ENCODE measurements at places on chromosomes 6 and 20.

- peak; percentile 40 for DNase-seq
Measured at GRCh38 chr20:20452254-20452676, 84.4 kb downstream of the INSM1 start.

GRCh38 chr6:50993941-50994720 lies 175.5 kb downstream of the TFAP2B start:
- DNase-seq = no peak

DNA sequence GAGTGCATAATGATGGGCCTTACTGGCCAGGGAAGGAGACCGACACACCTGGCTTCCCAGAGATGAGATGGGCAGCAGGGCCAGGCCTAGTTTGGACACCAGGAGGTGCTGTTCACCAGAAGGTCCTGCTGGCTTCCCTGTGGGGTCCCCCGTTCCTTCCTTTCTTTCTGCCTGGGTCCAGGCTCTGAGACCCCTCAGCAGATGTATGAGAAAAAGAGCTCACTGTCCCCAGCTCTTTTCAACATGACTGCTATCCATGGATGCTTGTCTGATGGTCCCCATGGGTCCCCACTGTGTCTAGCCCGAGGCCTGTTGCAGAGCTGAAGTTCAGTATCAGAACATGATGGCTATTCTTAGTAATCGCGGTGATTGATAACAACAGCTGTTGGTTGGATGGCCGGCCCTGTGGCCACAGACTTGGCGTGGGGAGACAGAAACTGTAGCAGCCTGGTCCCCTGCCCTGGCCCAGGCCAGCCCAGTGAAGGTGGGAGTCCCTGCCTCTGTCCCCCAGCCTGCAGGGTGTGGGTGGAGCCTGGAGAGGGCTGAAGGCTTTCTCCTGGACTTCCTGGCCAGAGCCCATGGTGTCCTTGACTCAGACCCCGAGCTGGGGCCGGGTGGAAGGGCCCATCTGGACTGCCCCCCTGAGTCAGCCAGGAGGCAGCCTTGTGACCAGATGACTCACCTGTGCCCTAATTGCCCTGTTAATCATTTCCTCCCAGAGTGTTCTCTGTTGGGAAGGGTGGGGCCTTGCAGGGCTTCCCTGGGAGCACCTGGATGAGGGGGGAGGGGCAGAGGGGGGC lies 9.9 kb upstream of the BAK1 start:
- DNase-seq = no peak

DNA sequence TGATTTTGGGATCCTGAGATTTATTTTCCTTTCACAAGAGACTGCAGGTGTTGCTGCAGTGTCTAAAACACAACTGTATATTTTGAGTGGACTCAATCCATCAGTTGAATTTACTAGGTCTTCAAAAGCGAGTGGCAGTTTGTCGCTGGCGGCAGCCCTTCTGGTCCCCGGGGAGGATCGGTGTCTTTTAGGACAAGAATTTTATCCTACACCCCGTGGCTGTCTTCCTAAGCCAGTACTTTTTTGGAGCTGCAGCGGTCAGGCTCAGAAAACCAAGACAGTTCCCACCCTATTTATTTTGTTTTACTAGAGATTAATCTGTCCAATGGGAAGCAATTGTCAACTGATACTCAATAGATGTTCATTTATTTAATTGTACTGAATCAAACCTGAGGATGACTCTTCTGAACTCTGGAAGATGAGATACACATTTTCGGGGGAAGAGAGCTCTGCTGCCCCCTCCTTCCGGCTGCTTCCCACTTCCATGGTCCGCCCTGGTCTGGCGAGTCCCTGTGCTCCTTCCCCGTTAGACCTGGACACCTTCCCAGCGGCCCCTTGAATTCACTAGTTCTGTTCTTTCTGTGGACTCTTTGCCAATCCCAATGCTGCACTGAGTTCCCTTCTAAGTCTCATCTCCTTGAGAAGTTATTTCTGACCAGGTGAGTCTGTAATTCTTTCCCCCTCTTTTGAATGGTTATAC lies 90.6 kb downstream of the ERMARD start:
- no peak for DNase-seq

- DNase-seq = no peak
Measured at GRCh38 chr6:165556116-165556843, 106.8 kb downstream of the PDE10A start.

DNA sequence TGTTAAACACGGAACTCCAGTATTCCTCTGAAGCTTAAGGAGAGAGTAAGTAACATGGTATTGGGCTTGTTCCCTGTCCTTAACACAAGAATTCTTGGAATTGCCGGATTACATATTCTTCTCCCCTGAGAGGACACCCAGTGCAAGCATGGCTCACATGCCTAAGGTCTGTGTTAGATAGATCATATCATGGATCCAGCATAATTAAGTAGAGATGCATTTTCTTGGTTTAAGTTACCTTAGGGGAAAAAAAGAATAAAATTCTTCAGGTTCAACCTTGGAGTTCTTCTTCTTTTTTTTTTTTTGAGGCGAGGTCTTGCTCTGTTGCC lies 53.9 kb downstream of the AKAP12 start:
- DNase-seq = no peak

- no peak for DNase-seq
Measured at GRCh38 chr20:41927655-41928054, 309.5 kb upstream of the CHD6 start.

GRCh38 chr6:35312076-35312800 lies 14.6 kb downstream of the DEF6 start:
- no peak for DNase-seq

DNA sequence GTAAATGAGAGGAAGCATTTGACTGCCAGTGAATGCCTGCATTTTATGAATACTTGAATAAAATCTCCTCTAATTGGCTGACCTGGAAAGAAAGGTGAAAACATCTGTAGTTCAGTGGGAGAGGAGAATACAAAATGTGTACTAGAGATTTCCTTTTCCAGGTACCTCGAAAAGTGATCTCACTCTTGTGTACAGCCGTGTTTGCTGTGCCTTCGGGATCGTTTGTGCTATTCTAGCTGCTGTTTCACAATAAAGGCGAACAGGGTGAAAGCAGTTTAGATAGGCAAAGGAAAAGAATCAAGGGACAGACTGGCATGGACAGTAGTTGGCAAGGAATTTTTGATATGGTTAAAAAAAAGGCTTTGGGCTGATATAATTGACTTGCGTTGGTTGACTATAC lies 112.3 kb downstream of the ARID1B start:
- no peak for DNase-seq

DNA sequence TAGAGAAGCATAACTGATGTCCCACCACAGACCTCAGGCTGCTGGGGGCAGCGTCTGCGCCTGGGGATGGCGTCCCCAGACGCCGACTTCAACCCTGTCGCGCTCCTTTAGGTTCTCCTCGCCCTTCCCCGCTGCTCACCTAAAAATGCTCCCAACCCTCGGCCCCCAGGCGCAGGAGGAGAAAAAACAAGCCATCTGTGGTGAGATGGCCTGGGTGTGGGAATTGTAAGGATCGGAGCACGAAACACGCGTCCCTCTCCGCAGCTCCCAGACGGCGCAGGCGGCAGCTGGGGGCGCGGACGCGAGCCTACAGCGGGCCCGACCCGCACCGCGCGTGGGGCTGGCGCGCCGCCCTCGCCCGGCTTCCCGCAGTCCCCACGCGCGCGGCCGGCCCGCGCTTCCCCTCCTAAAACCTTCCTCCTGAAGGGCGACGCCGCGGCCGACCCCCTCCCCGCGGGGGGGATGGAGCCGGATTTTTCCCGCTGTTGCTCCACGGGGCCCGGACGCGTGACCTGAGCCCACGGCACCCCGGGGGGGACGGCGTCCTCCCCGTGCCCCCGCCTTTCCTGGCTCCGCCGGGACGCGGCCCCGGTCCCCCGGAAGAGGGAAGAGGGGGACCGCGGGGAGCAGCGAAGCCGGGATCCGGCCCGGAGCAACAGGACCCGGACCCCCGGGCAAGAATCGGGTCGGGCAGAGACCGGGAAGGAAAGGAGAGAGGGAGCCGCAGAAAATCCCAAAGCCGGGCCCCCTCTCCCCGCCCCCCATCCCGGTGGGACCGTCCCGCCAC lies 611 bp downstream of the EPB41L2 start:
- DNase-seq = no peak

DNA sequence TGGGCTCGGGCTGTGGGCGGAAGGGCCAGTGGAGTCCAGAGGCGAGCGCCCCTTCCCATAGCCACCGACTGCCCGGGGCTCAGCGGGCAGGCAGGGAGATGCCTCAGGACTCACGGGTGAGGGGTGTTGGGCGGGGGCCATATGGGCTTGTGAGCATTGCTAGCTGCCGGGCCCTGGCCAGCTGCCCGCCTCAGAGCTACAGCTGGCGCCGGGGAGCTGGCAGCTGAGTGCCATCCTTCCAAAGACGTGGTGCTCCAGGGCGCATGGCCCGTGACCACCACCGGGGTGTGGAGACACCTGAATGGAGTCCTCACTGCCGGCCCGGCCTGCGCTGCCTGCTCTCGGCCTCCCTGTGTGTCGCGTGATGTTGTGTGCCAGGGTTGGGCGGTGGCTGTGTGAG lies 10.6 kb upstream of the RBBP8NL start:
- DNase-seq = no peak

GRCh38 chr6:90103056-90103800 lies 193.4 kb downstream of the BACH2 start:
- DNase-seq = no peak

DNA sequence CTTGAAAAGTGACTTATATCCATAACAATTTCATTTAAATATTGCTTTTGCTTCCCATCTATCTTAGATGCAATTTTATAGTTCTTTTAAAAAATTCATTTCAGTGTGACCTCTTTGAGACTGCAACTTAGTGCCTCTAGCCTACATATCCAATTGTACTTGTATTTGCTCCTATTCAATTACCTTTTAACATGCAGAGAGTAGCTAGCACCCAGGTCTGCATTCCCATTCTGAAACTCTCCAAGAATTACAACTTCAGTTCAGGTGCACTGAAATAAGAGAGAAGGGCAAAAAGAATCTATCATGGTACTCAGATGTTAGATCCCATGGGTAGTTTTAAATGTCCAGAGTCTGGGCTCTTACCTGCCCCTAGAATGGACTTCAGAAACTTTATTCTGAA lies 765.4 kb upstream of the SLC35B3 start:
- DNase-seq = no peak

GRCh38 chr6:33895296-33895695 lies 91.5 kb upstream of the MLN start:
- no peak for DNase-seq

DNA sequence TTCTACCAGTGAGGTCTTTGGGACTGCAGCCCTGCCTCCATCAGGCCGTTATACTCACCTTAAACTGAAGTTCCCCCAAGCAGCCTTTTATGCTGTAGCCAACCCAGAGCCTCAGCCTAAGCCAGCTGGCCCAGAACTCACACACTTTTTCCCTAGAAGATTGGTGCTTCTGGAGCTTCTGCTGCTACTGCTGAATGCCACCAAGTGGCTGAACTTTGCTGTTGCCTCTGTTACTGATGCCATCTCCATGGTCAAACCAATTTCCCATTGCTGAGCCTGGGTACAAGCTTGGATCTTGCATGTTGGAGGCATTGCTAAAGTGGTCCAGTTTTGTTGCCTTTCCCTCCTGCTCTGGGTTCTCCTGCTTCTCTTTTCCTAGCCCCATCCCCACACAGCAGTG lies 15.0 kb upstream of the TBX18 start:
- no peak for DNase-seq

- DNase-seq = no peak
Measured at GRCh38 chr20:24495266-24495665, 25.8 kb downstream of the SYNDIG1 start.

GRCh38 chr6:125020385-125020784 lies 58.1 kb downstream of the RNF217 start:
- no peak for DNase-seq

DNA sequence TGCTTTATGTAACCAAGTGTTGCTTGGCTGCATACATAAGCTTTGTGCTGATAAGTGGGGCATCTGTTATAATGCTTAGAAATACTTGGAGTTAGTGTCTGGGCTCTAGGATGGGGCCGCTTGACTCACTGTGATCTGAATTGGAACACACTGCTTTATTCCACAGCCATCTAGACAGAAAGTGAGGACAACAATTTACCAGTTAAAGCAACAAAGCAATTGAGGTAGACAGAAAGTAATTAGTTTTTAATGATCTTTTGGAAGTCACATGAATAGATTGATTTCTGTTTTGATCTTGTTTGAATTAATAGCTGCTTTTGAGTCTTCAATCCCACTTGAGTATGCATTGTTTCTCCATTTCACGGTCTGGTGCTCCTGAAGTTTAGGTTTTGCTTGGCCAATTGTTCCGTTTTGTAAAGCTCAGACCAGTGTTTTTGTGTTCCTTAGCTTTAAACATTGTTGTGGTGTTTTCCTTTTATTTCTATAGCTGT lies 157.5 kb downstream of the TRMT11 start:
- DNase-seq = no peak

DNA sequence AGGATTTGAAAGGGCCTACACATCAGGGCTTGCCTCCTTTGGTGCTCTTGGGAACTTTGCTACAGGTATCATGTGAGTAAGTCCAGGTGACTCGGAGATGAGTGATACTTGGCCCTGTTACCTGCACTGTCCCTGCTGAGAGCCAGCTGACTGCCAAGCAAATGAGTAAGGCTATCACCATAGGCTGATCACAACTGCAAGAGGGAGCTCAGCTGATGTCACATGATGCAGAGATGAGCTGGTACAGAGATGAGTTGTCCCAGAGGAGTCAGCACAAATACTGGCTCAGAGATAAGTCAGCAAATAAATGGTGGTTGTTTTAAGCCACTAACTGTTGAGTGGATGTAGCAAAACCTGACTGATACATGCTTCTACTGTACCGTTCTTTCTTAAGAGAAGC lies 41.4 kb downstream of the LAMP5 start:
- DNase-seq = no peak

DNA sequence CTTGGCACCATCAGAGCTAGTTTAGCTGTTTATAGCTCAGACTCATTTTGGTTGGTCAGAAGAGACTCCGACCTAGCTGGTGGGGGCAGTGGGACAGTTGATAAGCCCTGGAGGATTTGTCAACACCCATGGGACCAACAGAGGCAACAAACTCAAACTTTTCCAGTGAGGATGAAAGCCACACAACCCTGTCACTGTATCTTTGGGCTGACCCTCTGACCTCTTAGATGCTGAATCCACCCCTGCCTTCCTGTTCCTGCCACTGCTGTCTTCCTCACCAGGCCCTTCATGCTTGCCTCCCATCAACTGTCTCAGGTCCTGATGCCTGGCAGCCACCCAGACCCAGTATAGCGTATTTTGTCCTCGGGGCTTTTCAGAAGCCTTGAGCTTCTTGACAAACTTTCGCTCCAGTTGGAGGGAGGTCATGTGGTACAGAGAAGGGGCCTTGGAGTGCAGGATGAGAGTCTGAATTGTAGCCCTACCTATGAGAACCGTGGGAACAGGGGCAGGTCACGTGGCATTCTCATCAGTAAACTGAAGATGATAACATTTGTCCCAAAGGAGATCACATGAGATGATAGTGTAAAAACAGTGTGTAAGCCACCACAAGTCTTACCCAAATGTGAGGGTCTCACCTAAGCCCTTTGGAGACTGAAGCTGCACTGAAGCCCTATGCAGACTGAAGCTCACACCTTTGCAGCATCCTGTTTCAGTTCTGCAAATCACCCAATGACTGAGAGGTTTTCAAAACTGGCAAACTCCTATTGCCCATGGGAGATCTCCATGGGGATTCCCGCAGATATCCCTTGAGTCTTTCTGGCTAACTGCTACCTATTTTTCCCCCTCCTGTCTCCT lies 72.0 kb upstream of the F13A1 start:
- no peak for DNase-seq

GRCh38 chr20:32010101-32010500 lies at the start of gene CCM2L:
TSS of gene CCM2L (plus strand) at chr20:32010438. CDS start at chr20:32010455, 17 bp downstream.
- no peak for DNase-seq

- DNase-seq = no peak
Measured at GRCh38 chr6:134289204-134289575, 28.7 kb downstream of the SGK1 start.

Measured in cerebellum (tissue), 4 donors.